Right ventricle myocardium superior (tissue), 1 donor: ENCODE measurements at places on chromosomes 3 and 15.

DNA sequence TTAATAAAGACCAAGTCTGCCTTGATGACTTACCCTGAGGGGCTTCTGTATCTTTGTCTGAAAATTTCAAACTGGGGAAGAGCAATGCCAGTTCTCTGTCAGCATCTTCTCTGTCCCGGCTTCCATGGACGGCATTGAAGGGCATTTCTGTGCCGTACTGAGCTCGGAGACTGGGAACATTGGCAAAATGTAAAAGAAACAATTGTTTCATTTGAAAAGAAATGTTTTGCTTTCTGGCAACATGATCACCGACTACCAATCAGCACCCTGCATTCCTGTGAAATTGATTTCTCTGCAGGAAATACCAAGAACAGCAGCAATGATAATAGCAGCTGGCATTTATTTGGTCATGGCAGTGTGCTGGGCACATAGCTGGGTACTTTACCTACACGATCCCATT lies 26.2 kb downstream of the NME9 start:
- no peak for DNase-seq

GRCh38 chr15:63089260-63090043 lies 32.2 kb upstream of the LACTB start:
- peak; percentile 60 for DNase-seq

DNA sequence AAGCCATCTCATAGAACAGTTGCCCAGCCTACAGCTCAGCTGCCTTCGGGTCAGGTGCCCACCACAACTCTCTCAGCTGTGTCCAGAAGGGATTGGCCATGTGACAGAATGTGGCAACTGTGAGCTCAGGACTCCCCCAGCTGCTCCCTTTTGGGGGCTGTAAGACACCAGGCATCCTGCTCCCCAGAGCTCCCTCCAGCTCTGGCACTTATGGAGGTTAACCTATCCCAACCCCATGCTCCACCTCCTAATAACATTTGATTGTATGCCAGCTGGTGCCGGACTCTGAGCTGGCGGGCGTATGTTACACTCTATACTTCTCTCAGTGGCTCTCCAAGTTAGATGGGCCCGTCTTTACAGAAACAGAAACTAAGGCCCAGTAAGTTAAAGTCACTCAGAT lies 222.8 kb downstream of the FAM43A start:
- DNase-seq = no peak

- no peak for DNase-seq
These were observed 3.6 kb upstream of the CLDN16 start for GRCh38 chr3:190384309-190384756.

GRCh38 chr3:195260280-195260905 lies 10.6 kb downstream of the XXYLT1 start:
- peak; percentile 69 for DNase-seq

GRCh38 chr3:40191850-40192448 lies 117.6 kb upstream of the EIF1B start:
- DNase-seq = peak; percentile 60

GRCh38 chr3:101189796-101190195 lies 130.6 kb downstream of the IMPG2 start:
- no peak for DNase-seq

DNA sequence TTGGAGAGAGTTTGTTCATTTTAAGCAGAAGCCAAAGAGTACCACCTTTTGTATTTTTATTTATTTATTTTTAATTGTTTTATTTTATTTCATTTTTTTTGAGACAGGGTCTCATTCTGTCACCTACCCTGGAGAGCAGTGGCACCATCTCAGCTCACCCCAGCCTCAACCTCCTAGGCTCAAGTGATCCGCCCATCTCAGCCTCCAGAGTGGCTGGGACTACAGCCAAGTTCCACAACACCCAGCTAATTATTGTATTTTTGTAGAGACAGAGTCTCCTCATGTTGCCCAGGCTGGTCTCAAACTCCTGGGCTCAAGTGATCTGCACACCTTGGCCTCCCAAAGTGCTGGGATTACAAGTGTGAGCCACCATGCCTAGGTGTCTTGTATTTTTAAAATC lies 9.6 kb downstream of the CCR8 start:
- DNase-seq = no peak

DNA sequence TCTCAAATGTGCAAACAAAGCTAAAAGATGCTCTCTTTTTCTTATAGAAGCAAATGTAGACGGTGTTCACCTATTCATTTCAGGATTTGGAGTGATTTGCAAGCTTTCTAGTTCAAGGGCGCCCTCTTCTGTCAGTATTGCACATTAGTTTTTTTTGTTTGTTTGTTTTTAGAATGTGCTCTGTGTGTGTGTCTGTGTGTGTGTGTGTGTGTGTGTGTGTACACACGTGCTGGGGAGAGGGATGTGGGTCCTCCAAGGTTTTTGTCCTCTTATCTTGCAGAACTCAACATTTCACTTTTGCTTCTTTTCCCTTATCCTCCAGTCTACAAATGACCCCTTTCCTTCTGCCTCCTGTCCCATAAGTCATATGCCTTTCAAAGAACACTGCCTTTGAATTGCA lies 23.5 kb downstream of the DNAH1 start:
- peak; percentile 4 for DNase-seq

DNA sequence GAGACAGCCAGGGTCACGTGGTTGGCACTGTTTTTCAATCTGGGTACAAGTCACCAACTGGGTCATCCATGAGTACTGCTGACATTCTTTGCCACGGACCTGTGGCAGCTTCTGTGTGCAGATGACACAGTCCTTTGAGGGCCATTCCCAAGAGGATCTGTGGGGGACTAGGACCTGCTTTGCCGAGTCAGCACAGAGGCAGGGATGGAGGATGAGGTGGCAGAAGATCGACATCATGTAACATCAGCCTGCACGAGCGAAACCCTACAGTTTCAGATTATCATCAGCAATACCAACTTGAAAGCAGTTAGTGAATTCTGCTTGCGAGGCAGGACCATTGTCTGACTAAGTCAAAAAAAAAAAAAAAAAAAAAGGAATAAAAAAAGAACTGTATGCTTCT lies 227.7 kb downstream of the FOXP1 start:
- DNase-seq = no peak
